ENCODE measurements at places on chromosomes 12 and 14. TPM values are rescaled to one million over a fixed set of nuclear protein-coding genes. Genes with fewer than 3 reads are reported as not detected.

The SDSL gene
- 8.5 TPM for total RNA-seq

The PMEL gene
- not detected for total RNA-seq

The SERPINA10 gene
- not detected for total RNA-seq

GRCh38 chr12:132196038-132196872 is 52.0 kb downstream of the NOC4L start:
- DNase-seq: peak; percentile 61

GRCh38 chr14:105885561-105886320 is 359.4 kb downstream of the TMEM121 start:
- DNase-seq: peak; percentile 55

DNA sequence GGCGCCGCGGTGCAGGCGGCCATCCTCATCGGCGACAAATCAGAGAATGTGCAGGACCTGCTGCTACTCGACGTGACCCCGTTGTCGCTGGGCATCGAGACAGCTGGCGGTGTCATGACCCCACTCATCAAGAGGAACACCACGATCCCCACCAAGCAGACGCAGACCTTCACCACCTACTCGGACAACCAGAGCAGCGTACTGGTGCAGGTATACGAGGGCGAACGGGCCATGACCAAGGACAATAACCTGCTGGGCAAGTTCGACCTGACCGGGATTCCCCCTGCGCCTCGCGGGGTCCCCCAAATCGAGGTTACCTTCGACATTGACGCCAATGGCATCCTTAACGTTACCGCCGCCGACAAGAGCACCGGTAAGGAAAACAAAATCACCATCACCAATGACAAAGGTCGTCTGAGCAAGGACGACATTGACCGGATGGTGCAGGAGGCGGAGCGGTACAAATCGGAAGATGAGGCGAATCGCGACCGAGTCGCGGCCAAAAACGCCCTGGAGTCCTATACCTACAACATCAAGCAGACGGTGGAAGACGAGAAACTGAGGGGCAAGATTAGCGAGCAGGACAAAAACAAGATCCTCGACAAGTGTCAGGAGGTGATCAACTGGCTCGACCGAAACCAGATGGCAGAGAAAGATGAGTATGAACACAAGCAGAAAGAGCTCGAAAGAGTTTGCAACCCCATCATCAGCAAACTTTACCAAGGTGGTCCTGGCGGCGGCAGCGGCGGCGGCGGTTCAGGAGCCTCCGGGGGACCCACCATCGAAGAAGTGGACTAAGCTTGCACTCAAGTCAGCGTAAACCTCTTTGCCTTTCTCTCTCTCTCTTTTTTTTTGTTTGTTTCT is 1.7 kb downstream of the HSPA2 start:
- DNase-seq: peak; percentile 65

DNA sequence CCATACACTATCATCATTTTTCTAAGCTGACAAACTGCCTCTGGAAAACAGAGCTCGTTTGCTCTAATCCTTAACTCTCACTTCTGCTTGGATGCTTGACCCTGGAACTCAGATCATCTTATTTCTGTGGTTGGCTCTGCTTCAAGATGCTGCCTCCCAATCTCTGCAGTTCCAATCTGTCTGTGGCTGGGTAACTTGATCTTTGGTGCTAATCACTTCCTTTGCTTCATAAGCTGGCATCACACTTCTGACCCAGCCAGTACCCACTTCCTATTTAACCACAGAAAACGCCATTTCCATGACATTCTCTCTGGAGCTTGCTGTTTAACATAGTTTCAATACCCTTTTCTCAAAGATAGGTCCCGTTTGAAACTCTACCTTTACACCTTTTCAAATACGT is 254.2 kb downstream of the ACSS3 start:
- no peak for DNase-seq

DNA sequence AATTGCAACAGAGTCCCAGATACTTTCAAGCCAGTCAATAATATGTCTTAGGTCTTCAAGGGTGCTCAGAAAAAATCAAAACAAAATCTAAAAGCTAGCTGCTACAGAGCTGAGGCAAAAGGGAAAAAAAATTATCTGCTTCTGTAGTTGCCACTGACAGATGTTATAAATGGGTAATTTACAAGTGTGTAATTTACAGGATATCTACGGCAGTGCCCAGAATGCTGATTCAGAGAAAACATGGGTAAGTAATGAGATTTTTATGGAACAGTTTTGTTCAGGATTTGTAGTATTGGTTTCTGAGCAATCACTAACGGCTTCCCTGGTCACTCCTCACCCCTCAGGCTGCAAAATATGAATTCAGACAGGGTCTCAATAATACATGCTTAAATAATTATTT is 234.1 kb downstream of the GALC start:
- no peak for DNase-seq

GRCh38 chr12:46159309-46159901 is 109.4 kb downstream of the SLC38A1 start:
- DNase-seq: no peak

GRCh38 chr14:23881282-23881681 is 72.3 kb upstream of the DHRS4 start:
- no peak for DNase-seq

GRCh38 chr14:20302042-20302755 is 3.6 kb downstream of the TTC5 start:
- no peak for DNase-seq

DNA sequence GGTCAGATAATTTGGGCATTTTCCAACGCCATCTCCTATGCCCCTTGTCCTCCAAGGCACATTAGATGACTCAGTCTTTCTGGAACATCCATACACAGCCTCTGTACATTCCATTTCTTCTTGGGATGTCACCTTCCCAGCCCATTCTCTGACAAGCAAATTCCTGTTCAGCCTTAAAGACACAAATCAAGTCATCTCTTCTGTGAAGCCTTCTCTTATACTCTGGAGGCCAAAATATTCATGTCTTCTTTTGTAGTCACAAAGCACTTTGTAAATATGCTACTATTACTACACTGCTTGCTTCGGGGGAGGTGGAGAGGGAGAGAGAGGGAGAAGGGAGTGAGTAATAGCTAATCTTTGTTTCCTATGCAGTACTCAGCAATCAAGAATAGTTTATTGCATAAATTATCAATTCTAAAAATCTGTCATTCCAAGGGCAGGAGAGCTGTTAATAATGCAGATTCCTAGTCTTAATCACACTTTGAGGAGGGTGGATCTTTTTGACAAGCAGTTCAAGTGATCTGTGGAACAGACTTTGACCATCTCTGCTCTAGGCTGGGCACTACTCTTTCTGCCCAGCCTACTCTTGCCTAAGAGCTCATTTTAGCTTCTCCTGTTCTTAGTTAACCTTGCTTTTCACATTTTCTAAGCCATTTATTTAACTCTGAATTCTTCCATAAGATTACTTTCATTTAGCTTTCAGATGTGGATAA is 27.9 kb downstream of the KCNMB4 start:
- DNase-seq: no peak
